ENCODE measurements at places on chromosomes 2 and 18.

GRCh38 chr2:136407952-136408318 is 290.0 kb upstream of the CXCR4 start:
- DNase-seq: no peak

- no peak for DNase-seq
These were observed 15.7 kb upstream of the OLA1 start for GRCh38 chr2:174263997-174264396.

DNA sequence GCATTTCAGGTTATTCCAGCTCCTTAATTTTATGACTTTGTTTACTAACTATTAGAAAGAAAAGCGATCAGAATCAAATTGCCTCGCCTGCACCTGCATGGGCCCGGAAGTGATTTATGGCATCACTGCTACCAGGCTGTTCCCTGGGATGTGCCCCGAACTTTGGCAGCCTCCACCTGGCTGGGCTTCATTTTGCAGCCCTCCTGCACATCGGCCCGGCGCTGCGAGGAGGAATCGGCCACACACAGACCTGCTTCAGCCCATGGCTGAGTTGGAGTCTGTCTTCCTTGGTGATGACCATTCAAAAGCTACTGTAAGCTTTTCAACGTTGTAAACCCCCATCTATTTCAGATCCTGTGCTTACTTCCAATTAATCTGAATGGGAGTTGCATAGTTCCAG is 638.0 kb downstream of the RNF144A start:
- no peak for DNase-seq

- no peak for DNase-seq
These were observed 45.0 kb downstream of the WDR75 start for GRCh38 chr2:189486237-189486770.

GRCh38 chr2:135603543-135603942 is 72.3 kb downstream of the R3HDM1 start:
- no peak for DNase-seq

GRCh38 chr18:22250591-22250996 is 81.2 kb downstream of the GATA6 start:
- DNase-seq: no peak

DNA sequence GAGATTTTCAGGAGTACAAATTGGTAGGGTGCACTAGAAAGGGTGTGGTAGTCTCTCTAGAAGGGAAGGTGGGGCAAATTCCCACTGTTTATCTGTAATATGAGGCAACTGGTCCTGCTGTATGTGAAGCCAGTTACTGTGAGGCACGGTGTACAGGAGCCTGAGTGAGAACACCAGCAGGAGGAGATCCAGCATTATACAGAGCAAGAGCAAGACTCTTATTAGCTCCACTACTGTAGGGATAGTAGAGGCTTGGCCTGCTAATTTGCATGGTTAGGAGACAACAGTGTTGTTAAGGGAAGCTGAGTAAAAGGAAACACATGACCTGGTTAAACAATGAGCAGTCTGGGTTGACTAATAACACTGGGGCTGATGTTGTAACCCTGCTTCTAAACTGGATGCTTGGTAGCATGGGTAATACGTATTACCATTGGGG is 76.3 kb upstream of the WDSUB1 start:
- DNase-seq: no peak

DNA sequence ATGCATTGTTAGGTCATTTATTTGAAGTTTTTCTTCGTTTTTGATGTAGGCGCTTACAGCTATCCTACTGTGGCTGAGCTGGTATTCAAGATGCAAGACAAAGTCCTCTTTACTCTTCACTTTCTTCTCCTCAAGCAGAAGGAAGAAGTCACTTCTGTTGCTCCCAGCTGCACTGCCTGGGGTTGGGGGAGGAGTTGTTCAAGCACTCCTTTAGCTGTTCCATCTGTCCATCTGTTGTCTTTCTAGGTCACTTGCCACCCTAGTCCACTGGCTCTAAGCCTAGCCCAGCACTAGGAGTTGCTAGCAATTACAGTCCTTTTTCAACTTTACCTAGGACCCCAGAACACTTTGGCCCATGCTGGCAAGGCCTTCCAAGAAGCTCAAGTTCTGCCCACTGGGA is 200.6 kb upstream of the RBMS1 start:
- no peak for DNase-seq

- DNase-seq: no peak
These were observed 9.9 kb upstream of the KLF11 start for GRCh38 chr2:10033251-10034006.

DNA sequence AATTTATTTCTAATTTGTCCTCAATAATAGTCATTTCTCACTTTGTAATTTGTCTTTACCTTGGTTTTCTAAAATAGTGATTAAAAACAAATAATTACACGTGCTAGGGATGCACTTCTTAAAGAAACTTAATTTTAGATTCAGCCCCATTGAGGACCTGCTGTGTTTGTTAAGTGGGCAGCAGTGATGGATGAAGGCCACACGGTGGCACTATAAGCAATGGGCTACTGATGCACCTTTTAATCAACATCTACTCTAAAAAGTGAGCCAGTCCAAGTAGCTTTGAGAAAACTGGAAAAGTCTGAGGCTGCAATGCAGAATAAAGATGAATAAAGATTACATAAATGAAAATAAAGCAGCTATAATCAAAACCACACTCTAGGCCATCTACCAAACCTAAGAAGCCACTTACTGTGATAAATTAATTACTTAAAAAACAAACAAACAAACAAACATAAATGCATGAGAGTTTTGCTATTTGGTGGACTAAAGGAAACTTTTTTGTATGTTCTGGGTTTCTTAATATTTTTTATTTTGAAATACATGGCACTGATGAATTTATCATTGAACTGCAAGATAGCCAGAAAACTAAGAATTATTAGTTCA is 89.3 kb downstream of the PDE11A start:
- no peak for DNase-seq

DNA sequence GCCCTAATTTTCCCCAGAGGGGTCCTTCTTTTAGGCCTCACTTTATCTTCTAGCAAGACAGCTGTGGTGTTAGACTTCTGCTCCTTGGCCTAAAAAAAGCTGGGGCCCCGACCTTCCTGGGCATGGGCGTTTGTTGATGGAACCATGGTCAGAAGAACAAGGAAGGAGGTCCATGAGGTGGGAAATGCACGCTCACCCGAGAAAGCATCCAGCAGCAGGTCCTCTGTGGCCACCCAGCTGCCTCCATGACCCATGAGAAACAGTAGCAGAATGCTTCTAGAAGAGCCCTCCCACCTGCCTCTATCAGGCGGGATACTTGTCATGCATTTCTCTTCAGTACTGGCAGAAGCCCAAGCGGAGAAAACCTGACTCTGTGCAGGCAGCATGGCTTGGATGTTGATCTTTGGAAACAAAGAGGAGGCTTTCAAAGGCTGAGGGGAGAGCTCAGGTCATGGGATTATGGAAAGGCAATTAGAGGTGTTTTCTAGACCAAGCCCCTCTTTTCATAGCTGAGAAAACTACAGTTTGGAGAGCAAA is 249.1 kb downstream of the FAM210A start:
- no peak for DNase-seq

- DNase-seq: no peak
These were observed 66.6 kb upstream of the ZNF397 start for GRCh38 chr18:35174093-35174731.

GRCh38 chr2:77538031-77538430 is 15.9 kb upstream of the LRRTM4 start:
- DNase-seq: no peak

DNA sequence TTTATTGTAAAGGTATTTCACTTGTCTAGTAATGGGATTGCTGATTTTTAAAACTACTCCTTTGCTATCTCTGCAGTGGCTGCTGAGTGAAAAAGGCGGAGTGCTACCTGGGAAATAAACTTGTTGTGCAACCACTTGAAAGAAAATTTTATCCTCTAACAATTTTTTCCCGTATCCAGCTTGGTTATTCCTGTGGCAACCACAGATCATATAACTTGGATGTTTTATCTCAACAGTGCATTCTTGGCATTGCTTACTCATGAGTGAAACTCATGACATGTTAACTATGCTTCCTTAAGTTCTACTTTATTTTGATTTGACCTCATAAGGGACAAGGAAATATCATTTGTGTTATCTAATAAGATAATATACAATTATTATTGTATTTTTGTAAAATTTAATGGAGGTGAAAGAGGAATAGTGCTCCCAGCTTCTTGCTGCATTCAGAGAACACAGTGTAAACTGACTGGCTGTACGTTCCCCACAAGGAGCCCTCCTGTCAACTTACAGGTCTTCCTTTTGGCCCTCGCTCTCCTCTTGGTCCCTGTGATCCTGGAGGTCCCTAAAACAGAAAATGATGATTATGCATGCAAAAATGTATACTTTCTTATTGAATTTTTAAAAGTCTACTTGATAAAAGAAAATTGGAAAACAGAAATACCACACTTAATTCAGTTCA is 82.7 kb downstream of the COL5A2 start:
- no peak for DNase-seq

DNA sequence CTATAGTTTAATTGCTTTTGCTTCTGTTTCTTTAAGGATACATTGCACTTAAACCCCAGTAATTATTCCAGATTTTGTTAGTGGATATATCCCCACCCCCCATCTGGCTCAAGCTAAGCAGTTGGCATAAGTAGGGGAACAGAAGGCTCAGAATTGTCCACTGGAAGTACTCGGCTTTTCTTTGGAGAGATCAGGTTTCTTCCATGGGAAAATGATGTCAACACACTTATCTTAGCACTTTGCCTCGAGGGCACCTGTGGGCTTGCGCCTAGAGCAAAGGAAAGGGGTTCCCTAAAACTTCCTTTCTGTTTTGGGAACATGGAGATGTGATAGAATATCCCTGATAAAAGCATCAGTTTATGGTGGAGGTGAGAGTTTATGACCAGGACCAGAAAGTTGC is 130.6 kb downstream of the FMNL2 start:
- no peak for DNase-seq

DNA sequence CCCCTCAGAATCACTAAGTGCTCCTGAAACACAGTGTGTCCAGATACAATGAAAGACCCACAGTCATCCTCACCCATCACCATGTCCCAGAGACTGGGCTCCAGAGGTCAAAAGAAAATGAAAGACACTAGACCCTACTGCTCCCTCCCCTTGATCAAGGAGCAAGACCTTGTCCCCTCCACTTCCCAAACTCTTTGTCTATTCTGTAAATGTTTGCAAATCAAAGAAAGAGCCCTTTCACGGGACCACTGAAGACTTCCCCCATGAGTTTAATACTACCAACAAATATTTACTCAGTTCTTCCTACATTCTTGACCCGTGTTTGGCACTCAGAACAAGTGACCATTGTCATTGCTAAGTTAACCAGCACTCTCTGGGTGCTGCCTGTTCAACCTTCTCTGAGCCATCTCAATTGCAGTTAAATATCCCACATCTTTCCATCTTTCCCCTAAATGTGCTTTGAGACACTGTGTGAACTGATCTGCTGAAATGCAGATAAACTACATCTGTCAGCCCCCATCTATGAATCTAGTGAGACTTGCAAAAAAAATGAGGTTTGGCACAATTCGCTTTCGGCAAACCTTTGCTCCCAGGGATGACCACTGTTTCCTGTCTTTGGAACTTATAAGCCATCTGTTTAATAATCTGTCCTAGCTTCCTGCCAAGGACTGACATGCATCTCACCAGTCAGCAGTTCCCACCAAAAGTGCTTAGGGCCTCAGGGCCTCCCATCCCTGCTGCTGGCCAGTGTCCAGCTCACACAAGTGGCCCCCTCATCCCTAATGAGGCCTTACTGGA is 170.3 kb downstream of the GFPT1 start:
- DNase-seq: no peak

DNA sequence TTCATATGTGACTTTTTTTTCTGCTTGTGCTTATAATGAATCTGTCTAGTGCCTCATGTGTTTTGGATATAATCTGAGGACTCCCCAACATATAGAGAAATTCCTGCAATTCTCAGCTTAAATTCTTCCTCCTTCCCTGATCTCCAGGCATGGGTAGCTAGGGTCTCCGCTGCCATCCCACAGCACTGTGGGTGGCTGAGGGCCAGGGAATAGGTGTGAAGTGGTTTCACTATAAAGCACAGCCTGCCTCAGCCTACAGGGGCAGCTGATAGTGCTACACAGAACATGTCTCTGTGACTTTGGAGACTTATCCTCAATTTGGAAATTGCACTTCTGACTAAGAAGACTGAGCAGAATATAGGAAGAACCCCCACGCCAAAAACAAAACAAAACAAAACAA is 137.3 kb upstream of the NABP1 start:
- DNase-seq: no peak

GRCh38 chr2:178287652-178288344 is 93.5 kb downstream of the OSBPL6 start:
- no peak for DNase-seq

GRCh38 chr2:13504808-13505207 is 788.1 kb downstream of the TRIB2 start:
- DNase-seq: no peak

- no peak for DNase-seq
These were observed 126.8 kb downstream of the SLC8A1 start for GRCh38 chr2:40325116-40325515.

DNA sequence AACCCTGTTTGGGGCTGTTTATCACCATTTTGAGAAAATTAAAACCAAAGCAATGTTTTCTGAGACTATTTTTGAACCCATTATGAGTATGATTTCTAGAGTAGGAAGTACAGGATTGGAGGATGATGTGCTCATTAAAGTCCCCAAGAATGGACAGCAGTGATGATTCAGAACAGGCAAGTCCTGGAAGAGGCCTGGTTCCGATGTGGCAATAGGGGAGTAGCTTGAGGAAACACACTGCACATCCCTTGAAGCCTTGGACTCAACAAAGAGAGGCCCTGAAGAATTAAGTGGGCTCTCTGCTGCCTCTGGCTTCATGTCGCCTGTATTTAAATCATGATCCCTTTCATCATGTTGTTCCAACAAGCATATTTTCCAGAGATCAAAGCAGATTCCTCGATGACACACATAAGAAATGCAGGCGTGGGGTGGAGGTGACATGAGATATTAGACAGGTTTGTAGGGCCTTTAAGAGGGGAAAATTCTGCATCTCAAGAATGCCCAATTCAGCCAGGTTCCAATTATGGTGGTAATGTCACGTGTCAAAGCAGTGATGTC is 242.2 kb downstream of the FHOD3 start:
- no peak for DNase-seq

- no peak for DNase-seq
These were observed 2.1 kb upstream of the HSBP1L1 start for GRCh38 chr18:79962311-79962710.

GRCh38 chr2:123530004-123530403 is 495.1 kb upstream of the CNTNAP5 start:
- DNase-seq: no peak

DNA sequence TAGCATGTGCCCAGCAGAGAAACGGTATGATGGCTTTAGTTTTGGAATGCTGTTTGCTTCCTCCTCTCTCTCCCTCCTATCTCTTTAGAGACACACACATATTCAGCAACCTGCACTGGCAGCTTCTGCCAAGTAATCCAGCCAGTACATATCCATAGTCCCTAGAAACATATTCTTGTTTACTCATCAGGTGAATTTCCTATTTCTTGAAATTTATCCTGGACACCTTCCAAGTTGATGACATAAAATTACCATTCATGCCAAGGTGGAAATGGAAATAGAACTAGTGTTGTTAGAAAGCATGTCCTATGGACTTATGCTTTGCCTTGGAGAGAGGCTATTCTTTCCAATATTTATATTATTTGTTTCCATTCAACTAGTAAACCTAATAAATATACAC is 50.9 kb upstream of the RGPD4 start:
- no peak for DNase-seq

- DNase-seq: no peak
These were observed 25.7 kb upstream of the PLA2R1 start for GRCh38 chr2:160087854-160088745.

Data from cortex of kidney (tissue), 1 donor.